ENCODE measurements at places on chromosomes 16 and 17.

GRCh38 chr17:81331527-81332043 lies 36.5 kb upstream of the SLC38A10 start:
- no peak for DNase-seq

GRCh38 chr16:27379919-27380318 lies 22.1 kb upstream of the IL21R start:
- no peak for DNase-seq

DNA sequence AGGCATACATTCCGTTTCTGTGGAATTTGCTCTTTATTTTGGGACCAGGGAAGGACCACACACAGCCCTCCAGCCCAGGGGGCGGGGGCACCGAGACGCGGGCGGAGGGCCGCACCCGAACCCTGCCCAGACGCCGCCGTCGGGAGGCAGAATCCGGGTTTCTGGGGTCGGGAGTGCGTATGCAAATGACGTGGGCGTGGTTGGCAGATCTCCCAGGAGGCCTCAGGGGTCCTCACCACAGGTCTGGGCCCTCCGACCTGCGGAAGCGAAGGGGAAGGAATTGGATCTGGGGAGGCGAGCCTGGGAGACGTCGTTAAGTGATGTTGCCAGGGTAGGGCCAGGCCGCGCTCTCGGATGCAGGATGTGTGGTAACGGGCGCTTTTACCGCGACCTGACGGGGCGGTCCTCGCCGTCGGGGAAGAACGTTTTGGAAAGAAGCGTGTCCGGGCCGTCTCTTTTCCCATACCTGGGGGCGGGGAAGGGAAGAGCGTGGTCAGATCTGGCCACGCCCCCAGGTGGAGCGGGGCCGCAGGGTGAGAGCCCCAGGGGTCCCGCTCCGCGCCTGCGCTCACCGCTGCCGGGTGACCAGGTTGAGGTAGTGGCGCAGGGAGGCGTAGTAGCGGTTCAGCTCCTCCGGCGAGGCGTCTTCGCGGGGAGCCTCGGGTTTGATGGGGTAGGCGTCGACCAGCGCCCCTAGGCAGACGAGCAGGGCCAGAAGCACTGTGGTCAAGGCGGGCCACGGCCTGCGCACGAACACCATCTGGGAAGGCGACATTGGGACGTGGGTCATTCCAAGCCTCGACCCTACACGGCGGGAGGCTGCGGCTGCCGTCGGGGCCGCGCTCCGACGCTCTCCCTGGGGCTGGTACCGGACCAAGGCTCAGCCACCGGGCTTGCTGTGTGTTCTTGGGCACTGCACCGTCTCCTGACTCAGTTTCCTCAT lies 745 bp downstream of the PYY start:
- no peak for DNase-seq

GRCh38 chr17:83034525-83034924 lies 44.9 kb upstream of the METRNL start:
- no peak for DNase-seq

DNA sequence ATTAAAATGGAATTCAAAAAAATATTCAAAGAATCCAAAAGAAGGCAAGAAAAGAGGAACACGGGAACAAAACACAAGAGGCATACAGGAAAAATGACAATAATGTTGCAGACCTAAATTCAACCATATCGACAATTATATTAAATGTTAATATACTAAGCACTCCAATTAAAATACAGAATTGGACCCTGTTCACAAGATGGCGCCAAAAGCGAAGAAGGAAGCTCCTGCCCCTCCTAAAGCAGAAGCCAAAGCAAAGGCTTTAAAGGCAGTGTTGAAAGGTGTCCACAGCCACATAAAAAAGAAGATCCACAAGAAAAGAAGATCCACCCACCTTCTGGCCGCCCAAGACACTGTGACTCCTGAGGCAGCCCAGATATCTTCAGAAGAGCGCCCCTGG lies 6.3 kb upstream of the XAF1 start:
- DNase-seq, result no peak

GRCh38 chr17:8375738-8376259 lies 705 bp downstream of the KRABD2 start:
- DNase-seq, result peak; percentile 4

DNA sequence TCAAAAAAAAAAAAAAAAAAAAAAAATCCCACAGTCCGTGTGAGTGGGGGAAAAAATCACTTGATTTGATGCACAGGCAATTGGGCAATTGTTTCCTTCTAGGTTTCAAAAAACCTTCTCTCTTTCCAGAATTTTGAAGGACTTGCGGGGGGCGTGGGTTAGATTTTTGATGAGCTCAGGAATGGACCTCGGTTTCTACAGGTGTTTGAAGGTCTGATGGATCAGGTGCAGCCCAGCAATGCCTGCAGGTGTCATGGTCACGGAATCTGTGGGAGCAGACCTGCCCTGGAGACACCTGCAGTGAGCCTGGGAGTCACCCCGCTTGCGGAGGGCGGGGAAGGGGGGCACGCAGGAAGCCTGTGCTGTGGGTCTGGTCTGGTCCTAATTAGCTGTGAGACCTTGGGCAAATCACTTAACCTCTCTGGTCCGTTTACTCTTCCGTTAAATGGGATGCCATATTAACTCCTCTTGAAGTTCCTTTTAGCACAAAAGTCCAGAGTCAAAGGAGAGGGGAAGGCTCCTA lies 174.2 kb downstream of the IRF8 start:
- DNase-seq, result no peak

GRCh38 chr16:84614968-84615813 lies 2.7 kb downstream of the COTL1 start:
- no peak for DNase-seq

DNA sequence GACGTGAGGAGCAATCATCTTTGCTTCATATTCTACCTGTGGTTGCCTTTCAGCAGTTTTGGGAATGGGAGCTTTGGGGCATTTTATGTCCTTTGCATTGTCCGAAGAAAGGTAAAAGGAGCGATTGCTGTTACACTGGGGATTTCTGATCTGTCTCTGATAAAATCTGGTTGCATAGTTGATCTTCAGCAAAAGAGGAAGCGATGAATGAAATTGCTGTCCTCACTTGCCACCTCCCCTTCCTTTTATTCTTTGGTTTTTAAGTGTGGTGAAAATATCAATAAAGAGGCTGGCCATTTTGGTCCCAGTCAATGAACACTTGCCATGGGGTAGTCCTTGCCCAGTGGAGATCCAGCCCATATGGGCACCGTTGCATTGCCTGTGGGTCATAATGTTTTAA lies 236.8 kb downstream of the MSI2 start:
- DNase-seq, result no peak

GRCh38 chr17:2545393-2545792 lies 33.7 kb upstream of the METTL16 start:
- DNase-seq, result no peak

Measured in NCI-H187 (cell line).